DMS79 (cell line): ENCODE measurements at places on chromosomes 2 and 18.

GRCh38 chr18:42053188-42053781 is 98.3 kb downstream of the PIK3C3 start:
- DNase-seq, result no peak

DNA sequence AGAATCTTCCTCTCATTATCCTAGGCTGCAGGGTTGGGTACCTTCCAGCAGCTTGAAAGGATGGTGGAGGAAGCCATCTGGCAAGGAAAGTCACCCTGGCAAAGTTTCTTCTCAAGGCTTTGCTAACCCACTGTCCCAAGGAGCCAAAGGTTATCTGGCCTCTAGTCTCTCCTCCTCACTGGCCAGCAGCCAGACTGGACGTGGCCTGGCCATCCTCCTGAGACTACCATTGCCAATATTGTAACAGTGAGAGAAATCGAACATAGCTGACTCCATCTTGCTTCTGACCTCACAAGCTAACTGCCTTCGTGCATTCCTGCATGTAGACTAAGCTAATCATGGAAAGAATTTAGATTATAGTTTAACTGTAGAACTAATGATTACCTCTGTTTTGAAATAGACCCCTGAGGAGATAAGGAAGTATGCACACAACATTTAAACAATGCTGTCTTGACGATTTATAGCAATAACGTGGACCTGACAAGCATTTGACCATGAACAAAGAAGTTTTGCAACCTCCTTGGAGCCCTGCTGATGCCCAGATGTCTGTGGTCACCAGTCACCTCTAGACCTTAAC is 7.8 kb upstream of the ANXA4 start:
- DNase-seq, result no peak

DNA sequence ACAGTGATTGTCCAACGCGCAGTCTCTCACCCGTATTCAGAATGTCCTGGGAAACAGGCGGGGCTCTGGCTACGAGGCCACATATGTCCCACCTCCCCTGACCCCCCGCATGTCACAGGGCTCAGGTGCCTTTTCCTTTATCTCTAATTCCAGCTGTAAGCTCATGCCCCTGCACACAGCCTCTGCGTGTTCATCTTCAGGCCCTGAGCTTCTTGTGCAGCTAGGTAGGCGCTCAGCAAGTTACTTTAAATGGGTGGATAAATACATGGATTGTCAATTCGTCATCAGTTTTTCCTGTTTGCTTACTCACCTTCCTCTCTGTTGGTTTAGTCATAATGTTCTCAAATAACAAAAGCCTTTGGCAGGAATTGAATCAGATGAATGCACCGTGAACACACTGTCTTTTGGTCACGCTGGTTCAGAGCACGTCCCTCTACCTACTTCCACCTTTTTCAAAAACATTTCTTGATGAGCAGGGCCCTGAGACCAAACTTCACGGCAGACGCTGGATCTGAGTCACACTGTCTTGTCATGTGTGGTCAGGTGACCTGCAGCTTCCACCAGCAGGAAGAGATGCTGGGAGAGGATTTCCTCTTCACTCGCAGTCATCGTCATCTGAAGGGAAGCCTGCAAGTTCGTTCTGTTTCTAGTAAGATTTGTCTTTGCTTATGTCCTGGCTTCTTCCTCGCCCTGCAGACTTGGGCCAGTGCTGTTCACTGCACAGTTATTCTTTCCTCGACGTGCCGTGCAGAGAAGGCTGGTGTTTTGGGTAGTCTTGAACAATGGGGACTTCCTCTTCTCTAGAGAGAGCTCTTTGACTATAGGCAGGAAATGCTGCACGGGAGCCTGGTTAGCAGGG is 138.1 kb downstream of the PTGR3 start:
- DNase-seq, result peak; percentile 4

DNA sequence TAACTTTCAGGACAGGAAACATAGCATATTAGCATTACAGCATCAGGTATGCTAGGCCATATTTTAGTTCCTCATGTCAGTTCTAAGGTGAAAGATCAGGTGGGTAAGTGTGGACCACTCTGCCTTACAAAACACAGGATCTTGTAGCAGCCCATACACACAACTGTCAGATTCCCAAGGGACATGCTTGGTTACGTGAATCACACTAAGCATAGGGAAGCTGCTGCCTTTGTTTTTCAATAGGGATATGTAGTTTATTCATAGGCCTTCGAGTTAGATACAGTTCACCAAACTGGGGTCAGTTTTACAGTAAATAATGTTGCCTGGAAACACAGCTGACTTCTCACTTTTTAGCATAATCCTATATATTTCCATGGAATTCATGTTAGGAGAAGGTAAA is 116.1 kb upstream of the OTX1 start:
- DNase-seq, result no peak

GRCh38 chr2:203149194-203149593 is 89.6 kb upstream of the CYP20A1 start:
- no peak for DNase-seq

GRCh38 chr2:151855111-151855510 is 26.9 kb upstream of the ARL5A start:
- DNase-seq, result no peak

DNA sequence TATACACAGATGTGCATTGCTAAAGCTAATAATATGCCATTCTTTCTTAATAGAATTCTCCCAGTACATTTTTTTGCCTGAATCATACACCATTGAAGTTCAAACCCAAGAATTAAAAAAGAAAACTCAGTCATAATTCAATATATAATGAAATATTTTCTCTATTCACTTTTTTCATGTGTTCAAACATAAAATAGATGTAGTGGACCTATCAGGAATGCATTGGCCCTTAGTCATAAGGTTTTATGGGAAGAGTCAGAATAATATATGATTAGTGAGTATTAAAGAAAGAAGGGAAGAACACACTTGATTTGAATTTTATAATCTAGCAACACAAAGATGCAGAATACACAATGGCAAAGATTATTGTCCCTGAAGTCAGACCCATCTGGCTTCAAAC is 297.0 kb upstream of the COL3A1 start:
- DNase-seq, result no peak

DNA sequence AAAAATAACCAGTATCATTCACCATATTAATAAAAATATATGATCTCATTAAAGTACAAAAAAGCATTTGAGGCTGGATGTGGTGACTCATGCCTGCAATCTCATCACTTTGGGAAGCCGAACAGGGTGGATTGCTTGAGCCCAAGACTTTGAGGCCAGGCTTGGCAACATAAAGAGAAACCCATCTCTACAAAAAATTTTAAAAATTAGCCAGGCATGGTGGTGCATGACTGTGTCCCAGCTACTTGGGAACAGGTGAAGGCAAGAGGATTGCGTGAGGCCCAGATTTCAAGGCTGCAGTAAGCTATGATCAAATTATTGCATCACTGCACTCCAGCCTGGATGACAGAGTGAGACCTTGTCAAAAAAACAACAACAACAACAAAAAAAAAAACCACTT is 75.9 kb downstream of the RAD51AP2 start:
- DNase-seq, result no peak

GRCh38 chr2:193469251-193469650 is 1274.5 kb upstream of the TMEFF2 start:
- no peak for DNase-seq

DNA sequence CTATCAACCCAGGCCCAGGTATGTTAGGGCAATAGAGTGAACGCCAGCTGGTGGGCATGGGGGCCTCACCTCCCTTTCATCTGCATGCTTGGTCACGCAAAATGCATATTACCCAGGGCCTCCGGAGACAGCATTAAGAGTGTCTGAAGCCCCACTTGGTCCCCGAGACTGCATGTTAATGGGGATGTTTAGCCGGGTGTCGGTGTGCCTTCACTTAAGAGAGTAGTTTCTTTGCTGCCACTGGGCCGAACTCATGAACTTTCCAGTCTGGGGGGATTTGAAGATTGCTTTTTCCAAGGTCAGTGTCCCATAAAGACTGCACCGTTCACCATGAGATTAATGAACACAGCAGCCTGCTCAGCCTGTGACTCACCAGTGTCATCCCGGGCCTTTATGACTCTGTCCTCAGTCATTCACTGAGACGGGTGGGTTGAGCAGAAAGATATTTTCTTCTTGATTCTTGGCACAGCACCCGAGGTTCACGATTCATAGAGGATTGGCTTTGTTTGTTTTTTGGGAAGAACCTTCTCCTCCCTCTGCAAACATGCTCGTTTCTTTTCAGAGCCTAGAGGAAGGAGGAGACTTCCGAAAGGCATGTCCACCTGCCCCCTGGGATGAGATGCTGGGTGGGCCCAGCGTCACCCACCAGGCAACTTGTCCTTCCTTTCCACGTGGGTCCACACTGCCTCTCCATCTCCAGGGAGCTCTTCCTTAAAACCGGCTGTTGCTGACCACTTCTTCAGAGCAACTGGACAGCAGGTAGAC is 199.1 kb downstream of the GLI2 start:
- DNase-seq, result no peak
